ENCODE measurements at places on chromosomes 3 and 15.

GRCh38 chr3:191774485-191774884, 313.5 kb downstream of the PYDC2 start:
- H3K27me3 ChIP-seq = no peaks in the 10 kb centered on the region
- H3K36me3 ChIP-seq = no peaks in the 10 kb centered on the region
- H3K4me1 ChIP-seq = no peaks in the 10 kb centered on the region
- H3K27ac ChIP-seq = no peak overlapping the region
- DNase-seq = no peak

- H3K27ac ChIP-seq = no peak overlapping the region
- DNase-seq = no peak
- no peaks in the 10 kb centered on the region for H3K27me3 ChIP-seq
- H3K4me3 ChIP-seq = no peak overlapping the region
These were observed 3.6 kb downstream of the WHAMM start for GRCh38 chr15:82812994-82813393.

- no peak overlapping the region for H3K27ac ChIP-seq
- H3K27me3 ChIP-seq = no peaks in the 10 kb centered on the region
- H3K4me1 ChIP-seq = no peaks in the 10 kb centered on the region
- DNase-seq = no peak
- H3K36me3 ChIP-seq = no peaks in the 10 kb centered on the region
These were observed 5.9 kb downstream of the FAM131A start for GRCh38 chr3:184343200-184343876.

GRCh38 chr15:74312445-74313007, 54.9 kb downstream of the CYP11A1 start:
- no peak overlapping the region for H3K4me3 ChIP-seq
- H3K27me3 ChIP-seq = no peaks in the 10 kb centered on the region
- H3K36me3 ChIP-seq = no peaks in the 10 kb centered on the region
- no peak overlapping the region for H3K27ac ChIP-seq

- no peaks in the 10 kb centered on the region for H3K27me3 ChIP-seq
- no peak for DNase-seq
- H3K27ac ChIP-seq = no peak overlapping the region
- no peaks in the 10 kb centered on the region for H3K36me3 ChIP-seq
- H3K4me1 ChIP-seq = no peaks in the 10 kb centered on the region
These were observed 979.6 kb upstream of the NR2F2 start for GRCh38 chr15:95350908-95351307.

GRCh38 chr3:2713923-2714322, 396.3 kb downstream of the IL5RA start:
- H3K4me1 ChIP-seq = no peaks in the 10 kb centered on the region
- no peaks in the 10 kb centered on the region for H3K27me3 ChIP-seq
- no peak overlapping the region for H3K27ac ChIP-seq
- no peak for DNase-seq

GRCh38 chr3:158830391-158830790, 28.5 kb downstream of the MFSD1 start:
- DNase-seq = no peak
- no peak overlapping the region for H3K27ac ChIP-seq
- H3K27me3 ChIP-seq = no peaks in the 10 kb centered on the region
- no peaks in the 10 kb centered on the region for H3K36me3 ChIP-seq
- no peaks in the 10 kb centered on the region for H3K4me1 ChIP-seq

- no peaks in the 10 kb centered on the region for H3K27me3 ChIP-seq
- DNase-seq = no peak
- H3K4me1 ChIP-seq = no peaks in the 10 kb centered on the region
- H3K36me3 ChIP-seq = no peaks in the 10 kb centered on the region
These were observed 266.1 kb upstream of the NR2F2 start for GRCh38 chr15:96064351-96064756.

- H3K36me3 ChIP-seq = no peaks in the 10 kb centered on the region
- H3K4me1 ChIP-seq = no peaks in the 10 kb centered on the region
- no peak overlapping the region for H3K27ac ChIP-seq
- H3K4me3 ChIP-seq = no peak overlapping the region
- H3K27me3 ChIP-seq = no peaks in the 10 kb centered on the region
- DNase-seq = no peak
These were observed 8.2 kb downstream of the XYLB start for GRCh38 chr3:38354588-38355330.

- H3K27me3 ChIP-seq = no peaks in the 10 kb centered on the region
- no peak for DNase-seq
- H3K4me3 ChIP-seq = no peak overlapping the region
- no peaks in the 10 kb centered on the region for H3K4me1 ChIP-seq
These were observed 90.6 kb downstream of the ARNT2 start for GRCh38 chr15:80494756-80495155.

- peaks cover 10% of the 10 kb centered on the region for H3K36me3 ChIP-seq
- no peaks in the 10 kb centered on the region for H3K27me3 ChIP-seq
- DNase-seq = no peak
- no peak overlapping the region for H3K27ac ChIP-seq
- no peaks in the 10 kb centered on the region for H3K4me1 ChIP-seq
These were observed 123.0 kb downstream of the SUCLG2 start for GRCh38 chr3:67531181-67532101.

GRCh38 chr3:40739971-40740370, 215.2 kb downstream of the ZNF621 start:
- no peaks in the 10 kb centered on the region for H3K4me1 ChIP-seq
- DNase-seq = no peak
- H3K36me3 ChIP-seq = no peaks in the 10 kb centered on the region
- H3K27me3 ChIP-seq = no peaks in the 10 kb centered on the region

- no peak overlapping the region for H3K4me3 ChIP-seq
- H3K27me3 ChIP-seq = no peaks in the 10 kb centered on the region
- DNase-seq = no peak
- H3K36me3 ChIP-seq = no peaks in the 10 kb centered on the region
These were observed 36.4 kb upstream of the ATP2C1 start for GRCh38 chr3:130857336-130858026.
